Stimulated activated CD8-positive, alpha-beta memory T cell treated with anti-CD3 and anti-CD28 coated beads, Interleukin-2, amount 100 ng/mL, for 1 hour (primary cell): ENCODE measurements at places on chromosomes 7 and 10.

GRCh38 chr7:141577043-141577839 lies 26.0 kb downstream of the AGK start:
- no peak for DNase-seq

- DNase-seq = no peak
Measured at GRCh38 chr10:69655868-69656555, 26.0 kb downstream of the FAM241B start.

- DNase-seq = no peak
Measured at GRCh38 chr10:73873142-73873837, 1.1 kb downstream of the CAMK2G start.

- no peak for DNase-seq
Measured at GRCh38 chr7:24871770-24872169, 108.2 kb downstream of the OSBPL3 start.

GRCh38 chr10:42962110-42962901 lies 114.6 kb upstream of the RET start:
- DNase-seq = no peak

- no peak for DNase-seq
Measured at GRCh38 chr10:73889014-73889413, 14.7 kb upstream of the CAMK2G start.

GRCh38 chr7:94620703-94621118 lies 35.2 kb downstream of the SGCE start:
- no peak for DNase-seq

- no peak for DNase-seq
Measured at GRCh38 chr10:96125142-96125515, 5.0 kb upstream of the ZNF518A start.

DNA sequence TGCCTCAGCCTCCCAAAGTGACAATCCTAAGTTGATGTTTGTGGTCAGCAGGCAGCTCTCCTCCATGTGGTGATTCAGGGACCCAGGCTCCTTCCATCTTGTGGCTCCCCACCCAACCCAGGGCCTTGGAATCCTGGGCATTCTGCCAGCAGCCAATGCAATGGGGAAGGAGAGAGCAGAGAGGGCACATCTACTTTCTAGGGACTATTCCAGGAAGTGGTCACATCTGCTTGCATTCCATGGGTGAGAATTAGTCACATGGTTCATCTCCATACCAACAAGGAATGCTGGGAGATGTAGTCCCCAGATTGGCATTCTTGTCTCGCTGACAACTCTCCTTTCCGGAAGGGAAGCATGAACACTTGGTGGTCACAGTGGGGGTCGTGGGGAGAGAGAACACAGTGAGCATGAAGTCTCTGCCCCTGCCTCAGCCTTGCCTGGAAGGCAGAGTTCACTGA lies 9.9 kb upstream of the SRRM3 start:
- no peak for DNase-seq

DNA sequence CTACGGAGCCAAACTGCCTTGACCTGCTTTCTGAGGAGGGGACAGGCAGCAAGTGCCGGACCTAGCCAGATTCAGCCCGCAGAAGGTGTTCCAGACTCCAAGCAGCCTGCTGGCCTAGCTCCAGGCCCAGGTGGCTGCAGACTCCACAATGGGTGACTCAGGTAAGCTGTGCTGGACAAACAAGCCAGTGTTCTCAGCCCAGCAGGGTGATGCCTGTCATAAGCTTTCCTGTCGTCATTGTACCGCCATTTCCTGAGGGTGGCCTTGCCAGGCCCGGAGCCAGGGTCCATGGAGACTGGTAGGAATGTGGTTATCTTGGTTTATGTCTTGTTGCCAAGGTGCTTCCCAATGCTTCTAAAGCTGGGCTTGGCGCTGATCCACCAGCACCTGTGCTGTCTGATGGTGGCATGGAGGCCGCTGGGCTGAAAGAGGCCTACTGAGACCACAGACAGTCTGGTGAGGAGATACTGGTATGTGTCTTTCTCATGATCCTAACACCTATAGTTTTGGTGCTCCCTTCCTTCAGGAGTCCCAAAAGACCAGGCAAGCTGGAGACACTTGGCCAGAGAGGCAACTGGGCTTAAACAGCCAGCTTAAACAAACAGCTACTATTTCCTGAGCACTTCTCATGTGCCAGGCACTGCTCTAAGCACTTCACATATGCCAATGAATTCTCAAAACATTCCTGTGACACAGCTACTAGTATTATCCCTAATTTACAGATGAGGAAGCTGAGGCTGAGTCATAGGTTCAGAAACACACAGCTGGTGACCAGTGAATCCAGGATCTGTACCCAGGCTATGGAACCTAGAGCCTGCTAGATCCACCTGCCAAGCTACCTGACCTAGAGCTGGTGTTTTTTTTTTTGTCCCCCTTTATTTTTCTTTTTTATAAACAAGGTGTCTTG lies 42.0 kb downstream of the ZC3HC1 start:
- no peak for DNase-seq

GRCh38 chr10:124249196-124249595 lies 155.8 kb upstream of the CHST15 start:
- DNase-seq = no peak

DNA sequence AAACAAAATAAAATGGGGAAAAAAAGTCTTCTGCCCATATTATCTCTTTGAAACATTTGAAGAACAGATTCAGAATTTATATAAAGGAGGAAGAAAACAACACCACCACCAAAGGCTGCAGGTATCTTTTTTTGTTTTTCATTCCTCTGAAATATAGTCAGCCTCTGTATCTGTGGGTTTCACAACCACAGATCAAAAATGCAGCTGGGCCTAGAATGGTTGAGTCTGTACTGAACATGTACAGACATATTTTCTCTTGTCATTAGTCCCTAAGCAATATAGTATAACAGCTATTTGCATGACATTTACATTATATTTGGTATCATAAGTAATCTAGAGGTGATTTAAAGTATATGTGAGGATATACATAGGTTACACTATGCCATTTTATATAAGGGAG lies 559.7 kb upstream of the LRRN3 start:
- DNase-seq = no peak

GRCh38 chr7:152144557-152145245 lies 119.2 kb downstream of the GALNT11 start:
- no peak for DNase-seq

GRCh38 chr10:28971255-28971654 lies 293.9 kb downstream of the BAMBI start:
- no peak for DNase-seq

DNA sequence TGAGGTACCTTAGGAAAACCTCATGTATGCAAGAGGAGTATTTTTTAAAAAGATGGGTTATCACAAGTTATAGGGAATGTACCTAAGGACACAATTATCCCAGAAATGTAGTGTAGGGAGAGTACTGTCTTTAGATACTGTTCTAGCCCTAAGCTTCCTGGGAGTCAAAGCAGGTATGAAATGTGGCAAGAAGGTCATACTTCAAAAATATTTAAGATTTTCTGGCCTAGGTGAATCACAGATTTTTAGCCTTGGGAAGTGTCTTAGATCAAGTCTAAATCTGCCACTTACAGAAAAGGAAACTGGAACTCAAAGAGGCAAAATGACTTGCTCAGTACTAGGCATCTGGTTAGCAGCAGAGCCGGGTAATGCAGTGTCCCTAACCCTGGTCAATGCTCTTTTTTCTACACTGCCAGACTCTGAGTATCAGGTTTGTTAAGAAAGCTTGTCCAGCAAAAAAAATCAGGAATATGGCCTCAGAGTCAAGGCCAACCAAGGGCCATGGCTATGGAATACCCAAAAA lies 13.9 kb downstream of the PIK3AP1 start:
- no peak for DNase-seq

DNA sequence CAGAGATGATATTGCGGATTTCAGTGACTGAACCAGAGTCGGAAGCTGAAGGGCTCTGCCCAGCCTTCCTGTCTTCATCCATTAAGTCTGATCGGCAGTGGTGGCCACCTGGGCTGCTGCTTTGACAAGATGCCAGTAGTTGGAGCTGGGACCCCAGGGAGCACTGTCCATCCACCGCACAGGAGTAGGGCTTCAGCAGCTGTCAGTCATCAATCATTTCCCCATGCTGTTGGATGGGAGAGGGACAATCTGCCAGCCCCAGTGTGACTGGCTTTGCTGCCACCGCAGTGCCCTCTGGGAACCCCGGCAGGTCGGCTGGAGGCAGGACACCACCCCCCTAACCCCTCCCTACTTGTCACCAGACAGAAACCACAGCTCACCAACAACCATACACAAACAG lies 23.0 kb upstream of the GPR146 start:
- no peak for DNase-seq

DNA sequence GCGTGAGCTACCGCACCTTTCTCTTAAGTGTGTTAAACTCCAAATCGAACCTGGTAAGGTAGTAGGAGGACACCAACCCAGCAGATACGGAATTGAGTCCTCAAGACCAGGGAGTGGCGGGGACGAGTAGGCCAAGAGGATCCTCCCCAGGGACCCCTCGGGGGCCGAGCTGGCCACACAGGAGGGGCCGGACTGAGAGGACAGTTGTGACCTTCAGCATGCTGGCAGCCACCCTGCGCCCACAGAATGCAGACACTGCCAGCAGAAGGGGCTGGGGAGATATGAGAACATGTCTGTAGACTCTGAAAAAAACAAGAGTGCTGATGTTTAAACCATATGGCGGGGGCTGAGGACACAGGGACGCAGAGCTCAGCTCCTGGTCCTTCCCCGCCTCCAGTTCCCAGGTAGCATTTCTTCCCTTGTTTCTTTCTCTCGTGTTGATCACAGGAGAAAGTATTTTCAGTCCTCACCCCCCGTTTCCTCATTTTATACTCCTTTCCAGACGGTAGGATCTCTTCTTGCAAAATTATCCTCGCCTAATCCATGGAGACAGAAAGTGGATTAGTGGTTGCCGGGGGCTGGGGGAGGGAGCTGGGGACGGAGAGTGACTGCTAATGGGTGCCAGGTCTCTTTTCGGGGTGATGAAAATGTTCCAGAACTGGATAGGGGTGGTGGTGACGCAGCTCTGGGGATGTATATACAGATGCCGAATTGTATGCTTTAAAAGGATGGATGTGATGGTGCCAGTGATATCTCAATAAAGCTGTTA lies 11.5 kb upstream of the UNCX start:
- no peak for DNase-seq

GRCh38 chr7:28239823-28240204 lies 59.2 kb upstream of the JAZF1 start:
- no peak for DNase-seq

DNA sequence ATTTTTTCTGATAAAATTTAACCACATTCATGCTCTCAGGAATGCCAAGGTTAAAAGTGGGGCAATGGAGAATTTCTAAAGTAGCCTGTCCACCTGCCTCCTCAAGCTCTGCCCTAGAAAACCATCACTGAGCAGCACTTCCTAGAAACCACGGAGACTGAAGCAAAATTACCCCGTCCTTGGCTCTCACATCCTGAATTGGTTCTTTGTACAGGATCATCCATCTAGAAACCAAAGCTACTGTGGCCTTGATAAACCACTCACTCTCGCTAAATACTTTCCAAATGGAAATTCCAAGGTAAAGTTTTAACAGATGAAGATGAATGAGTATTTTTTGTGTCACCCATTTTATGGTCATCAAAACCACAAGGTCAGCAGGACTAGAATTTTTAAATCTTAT lies 96.6 kb downstream of the AVL9 start:
- DNase-seq = no peak

GRCh38 chr7:123789206-123789784 lies 40.5 kb upstream of the WASL start:
- no peak for DNase-seq

- DNase-seq = no peak
Measured at GRCh38 chr7:133489906-133490305, 237.0 kb downstream of the EXOC4 start.

DNA sequence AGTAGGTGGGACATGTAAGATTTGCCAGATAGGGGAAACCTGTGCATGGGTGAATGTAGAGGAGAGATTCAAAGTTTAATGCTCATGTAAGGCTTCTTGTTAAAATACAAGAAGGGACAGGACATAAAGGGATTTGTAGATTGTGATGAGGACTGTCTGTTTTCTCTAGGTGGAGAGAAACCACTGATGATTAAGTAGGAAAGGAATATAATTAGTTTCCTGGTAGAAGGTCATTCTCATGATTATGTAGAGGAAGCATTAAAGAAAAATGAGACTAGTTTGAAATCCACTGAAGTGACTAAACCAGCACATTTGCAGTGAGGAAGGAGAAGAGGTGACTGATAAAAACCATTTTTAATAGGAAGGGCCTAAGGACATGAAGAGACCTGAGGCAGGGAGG lies 19.6 kb upstream of the MACC1 start:
- DNase-seq = no peak

GRCh38 chr7:157609932-157610640 lies 273.3 kb downstream of the DNAJB6 start:
- DNase-seq = no peak

DNA sequence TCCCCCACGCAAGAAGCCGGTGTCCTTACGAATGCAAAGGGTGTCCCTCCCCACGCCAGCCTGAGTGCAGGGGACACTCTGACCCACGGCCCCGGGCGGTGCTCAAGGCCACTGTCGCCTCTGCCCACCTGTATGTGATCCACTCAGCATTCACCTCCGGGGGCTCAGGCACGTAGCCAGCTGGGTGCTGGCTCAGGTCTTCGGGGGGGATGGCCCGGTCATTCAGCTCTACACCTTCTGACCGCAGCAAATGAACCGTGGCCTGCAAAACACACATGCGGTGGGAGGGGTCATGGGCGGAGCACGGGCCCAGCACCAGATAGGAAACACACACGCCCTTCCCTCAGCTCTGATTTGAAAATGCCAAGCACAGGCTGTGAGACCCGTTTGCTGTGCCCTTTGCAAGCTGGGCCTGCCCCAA lies 25.9 kb downstream of the CFAP46 start:
- no peak for DNase-seq

DNA sequence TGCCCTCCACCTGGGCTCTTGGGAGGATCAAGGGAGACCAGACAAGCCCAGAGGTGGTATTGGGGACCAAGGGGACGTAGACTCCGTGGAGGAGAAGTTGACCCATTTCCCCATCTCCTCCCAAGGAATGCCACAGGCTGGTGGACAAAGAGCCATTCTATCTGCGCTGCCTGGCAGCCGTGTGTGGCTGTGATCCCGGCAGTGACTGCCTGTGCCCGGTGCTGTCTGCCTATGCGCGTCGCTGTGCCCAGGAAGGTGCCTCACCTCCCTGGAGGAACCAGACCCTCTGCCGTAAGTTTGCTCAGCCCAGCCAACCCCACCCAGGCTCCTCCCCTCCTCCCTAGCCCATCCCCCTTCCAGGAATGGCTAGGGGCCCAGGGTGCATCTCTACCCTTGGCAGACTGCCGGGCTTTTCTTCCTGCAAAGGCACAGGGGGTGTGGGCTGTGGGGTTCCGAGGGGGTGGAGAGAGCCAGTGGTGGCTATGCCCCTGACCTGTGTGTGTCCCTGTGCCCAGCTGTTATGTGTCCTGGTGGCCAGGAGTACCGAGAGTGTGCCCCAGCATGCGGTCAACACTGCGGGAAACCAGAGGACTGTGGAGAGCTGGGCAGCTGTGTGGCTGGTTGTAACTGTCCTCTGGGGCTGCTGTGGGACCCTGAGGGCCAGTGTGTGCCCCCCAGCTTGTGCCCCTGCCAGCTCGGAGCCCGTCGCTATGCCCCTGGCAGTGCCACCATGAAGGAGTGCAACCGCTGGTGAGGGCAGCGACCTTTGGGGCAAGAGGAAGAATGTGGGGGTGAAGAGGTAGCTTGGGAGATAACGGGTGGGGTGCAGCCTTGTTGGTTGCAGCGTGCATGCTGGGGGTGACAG lies 10.2 kb upstream of the ZNF467 start:
- no peak for DNase-seq
